ENCODE measurements at places on chromosomes 6 and 20. TPM values are rescaled to one million over a fixed set of nuclear protein-coding genes. Genes with fewer than 3 reads are reported as not detected.

The MYBL2 gene
- 76.8 TPM for total RNA-seq

The SYNDIG1 gene
- 1.5 TPM for total RNA-seq

The TNF gene
- total RNA-seq: not detected

The PCK1 gene
- 0.03 TPM for total RNA-seq

The WFDC10B gene
- not detected for total RNA-seq

The OPRM1 gene
- total RNA-seq: not detected

The SLC17A3 gene
- total RNA-seq: 1.00 TPM

The DEFB119 gene
- total RNA-seq: not detected
